ENCODE measurements at places on chromosomes 5 and 9.

GRCh38 chr9:7315746-7316145 lies 483.8 kb downstream of the DMAC1 start:
- DNase-seq: no peak

- DNase-seq: no peak
Measured at GRCh38 chr9:108710424-108710823, 145.4 kb downstream of the ACTL7B start.

DNA sequence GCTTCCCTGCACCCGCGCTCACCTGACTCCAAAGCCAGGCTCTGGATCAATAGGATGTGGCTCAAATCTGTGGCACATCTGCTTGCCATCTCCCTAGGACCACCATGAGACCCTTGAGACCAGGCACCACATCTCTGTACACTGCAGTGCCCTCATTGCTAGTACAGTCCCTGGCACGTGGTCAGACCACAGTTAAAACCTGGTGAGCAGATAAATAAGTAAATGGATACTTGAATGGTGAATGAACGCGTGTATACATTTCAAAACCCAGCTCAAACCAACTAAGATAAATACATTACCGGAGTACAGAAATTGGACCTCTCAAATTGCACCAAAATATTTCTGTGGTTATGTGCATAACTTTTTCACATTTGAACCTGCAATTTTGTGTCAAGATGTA lies 221.2 kb upstream of the IRX4 start:
- no peak for DNase-seq

- no peak for DNase-seq
Measured at GRCh38 chr5:158780656-158781237, 319.0 kb downstream of the EBF1 start.

DNA sequence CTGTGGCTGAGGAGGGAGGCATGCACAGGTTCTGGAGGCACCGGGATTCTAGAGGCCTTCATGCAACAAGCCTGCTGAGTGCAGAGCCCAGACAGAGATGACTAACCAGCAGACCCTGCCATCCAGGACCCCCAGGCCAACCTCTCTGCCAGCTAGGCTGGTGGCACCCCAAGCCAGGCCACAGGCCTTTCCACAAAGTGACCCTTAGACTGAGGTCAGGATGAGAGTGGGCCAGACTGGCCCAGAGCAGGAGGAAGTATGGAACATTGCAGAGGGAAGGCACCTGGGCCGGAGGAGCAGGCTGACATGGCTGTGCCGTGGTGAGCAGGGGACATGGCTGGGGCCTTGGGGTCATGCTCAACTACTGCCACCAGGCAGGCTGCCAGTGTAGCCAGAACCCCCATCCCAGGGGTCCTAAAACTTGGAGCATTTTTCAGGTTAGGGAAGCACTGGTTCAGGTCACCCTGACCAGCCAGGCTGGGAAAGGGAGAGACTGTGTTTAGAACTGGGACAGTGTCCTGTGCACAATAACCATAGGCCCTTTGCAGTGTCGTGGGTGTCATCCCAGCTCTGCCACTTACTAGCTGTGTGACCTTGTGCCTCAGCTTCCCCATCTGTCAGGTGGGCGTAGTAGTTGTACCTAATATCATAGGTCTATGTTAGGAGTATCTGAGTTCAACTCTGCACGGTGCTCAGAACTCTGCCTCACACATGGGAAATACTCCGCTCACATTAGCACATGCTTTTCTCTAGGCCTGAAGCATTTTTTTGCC lies 17.3 kb downstream of the TCF7 start:
- no peak for DNase-seq

- no peak for DNase-seq
Measured at GRCh38 chr5:42791151-42791550, 20.5 kb downstream of the SELENOP start.

DNA sequence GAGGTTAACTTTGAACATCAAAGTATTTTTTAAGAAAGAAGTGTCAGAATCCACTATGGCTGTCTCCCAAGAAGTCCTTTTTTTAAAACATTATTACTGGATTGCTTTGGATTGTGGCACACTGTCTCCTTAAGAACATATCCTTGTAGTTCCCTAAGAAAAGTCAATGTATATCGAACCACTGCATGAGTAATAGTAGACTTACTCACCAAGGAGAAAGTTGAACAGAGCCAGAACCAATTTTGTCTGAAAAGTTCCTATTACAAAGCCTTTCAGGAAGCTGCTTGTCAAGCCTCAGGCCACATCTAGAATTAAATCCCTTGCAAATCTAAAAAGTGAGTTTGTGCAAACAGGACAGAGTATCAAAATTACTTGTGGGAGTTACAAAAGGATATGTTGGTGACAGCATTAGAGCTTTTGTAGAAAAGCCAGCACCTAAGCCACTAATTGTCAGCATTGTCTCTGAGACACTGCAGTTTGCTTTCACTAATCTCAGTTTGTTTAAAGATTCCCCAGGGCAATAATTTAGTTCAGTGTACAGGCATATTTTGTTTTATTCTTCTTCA lies 195.4 kb downstream of the MPDZ start:
- no peak for DNase-seq

DNA sequence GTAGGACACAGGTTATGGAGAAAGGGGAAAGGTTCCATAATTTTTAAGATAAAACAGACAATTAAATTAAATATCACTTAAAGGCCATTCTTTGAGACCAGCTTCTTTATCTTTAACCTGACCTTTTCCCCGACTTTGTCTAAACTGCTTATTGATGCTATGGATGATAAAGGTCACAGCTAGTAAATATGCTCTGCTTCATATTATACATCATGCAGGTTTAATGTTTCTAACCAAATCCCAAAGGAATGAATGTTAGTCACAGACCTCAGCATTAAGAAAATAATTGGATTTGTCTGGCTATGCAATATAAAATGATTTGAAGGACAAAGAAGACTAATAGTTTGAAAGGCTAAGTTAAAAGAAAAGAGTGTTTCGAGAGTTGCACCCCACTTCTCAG lies 147.6 kb downstream of the ST8SIA4 start:
- DNase-seq: no peak

DNA sequence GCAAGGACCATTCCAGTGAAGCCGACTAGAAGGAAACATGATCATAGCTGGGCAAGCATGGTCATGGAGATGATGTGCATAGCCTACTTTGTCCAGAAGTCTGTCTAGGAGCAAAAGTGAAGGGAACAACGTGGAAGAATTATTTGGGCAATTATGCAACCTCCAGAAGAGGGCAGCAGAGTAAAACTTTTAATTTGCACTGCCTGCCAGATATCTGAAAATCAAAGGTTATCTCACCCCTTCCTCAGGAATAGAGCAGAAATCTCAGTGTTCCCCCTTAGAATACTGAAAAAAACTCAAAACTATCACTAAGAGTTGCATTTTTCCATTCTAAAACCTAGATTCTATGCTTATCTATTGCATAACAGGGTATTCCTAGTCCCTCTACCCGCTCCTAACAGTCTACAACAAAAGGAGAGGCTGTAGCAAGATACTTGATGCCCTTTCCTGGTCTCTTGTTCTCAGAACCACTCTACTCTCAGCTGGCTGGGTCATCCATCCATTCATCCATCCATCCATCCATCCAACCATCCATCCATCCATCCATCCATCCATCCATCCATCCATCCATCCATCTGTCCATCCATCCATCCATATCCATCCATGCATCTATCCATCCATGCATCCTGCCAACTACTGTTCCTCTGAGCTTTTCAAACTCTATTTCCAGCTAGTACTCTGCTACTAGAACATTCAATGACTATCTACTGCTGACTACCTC lies 8.4 kb upstream of the SETD9 start:
- no peak for DNase-seq

DNA sequence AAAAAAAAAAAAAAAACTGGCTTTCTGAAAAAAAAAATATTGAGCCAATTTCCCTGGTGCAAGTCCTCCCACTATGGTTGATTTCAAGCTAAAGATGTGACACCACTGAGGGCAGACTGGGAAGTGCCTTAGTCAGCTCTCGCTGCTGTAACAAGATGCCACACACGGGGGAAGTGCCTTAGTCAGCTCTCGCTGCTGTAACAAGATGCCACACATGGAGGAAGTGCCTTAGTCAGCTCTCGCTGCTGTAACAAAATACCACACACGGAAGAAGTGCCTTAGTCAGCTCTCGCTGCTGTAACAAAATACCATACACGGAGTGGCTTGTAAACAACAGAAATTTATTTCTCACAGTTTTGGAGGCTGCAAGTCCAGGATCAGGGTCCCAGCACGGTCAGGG lies 23.4 kb downstream of the BTNL9 start:
- no peak for DNase-seq

- DNase-seq: peak; percentile 62
Measured at GRCh38 chr5:134451936-134452505, 40.3 kb upstream of the CDKN2AIPNL start.

GRCh38 chr9:92600462-92601261 lies 64.9 kb upstream of the ECM2 start:
- no peak for DNase-seq
